M059J (cell line): ENCODE measurements at places on chromosomes 6 and 20. TPM values are rescaled to one million over a fixed set of nuclear protein-coding genes. Genes with fewer than 3 reads are reported as not detected.

CCDC167 gene
- total RNA-seq, result 61.9 and 87.7 TPM in 2 replicates

GRCh38 chr20:11826334-11826733 lies 91.4 kb upstream of the BTBD3 start:
- no peak for DNase-seq

DNA sequence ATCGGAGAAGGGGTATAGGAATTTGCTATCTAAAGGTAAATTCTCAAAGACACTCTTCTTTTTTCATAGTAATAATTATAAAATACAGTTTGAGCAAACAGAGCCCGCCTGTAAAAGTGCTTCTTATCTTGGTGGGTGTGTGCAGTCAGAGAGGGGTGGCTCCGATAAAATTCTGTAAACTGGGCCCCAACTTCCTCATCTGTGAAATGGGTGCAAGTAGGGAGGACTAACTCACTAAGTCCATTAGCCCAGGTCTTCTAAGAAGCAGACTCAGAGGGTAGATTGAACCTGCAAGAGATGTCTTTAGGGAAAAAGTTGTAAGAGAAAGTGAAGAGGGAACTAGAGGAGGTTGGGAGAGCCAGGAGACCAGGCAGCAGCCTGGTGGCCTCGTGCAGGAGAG lies 245.8 kb upstream of the RREB1 start:
- DNase-seq, result no peak

- no peak for DNase-seq
These were observed 60.6 kb upstream of the MRPS10 start for GRCh38 chr6:42278131-42278853.

LRRN4 gene
- total RNA-seq, result 0.76 and 1.3 TPM in 2 replicates
